Hematopoietic multipotent progenitor cell treated with erythropoietin and hydrocortisone succinate and interleukin-3 and kit ligand, for 4 days (in vitro differentiated cells): ENCODE measurements at places on chromosomes 4 and X.

DNA sequence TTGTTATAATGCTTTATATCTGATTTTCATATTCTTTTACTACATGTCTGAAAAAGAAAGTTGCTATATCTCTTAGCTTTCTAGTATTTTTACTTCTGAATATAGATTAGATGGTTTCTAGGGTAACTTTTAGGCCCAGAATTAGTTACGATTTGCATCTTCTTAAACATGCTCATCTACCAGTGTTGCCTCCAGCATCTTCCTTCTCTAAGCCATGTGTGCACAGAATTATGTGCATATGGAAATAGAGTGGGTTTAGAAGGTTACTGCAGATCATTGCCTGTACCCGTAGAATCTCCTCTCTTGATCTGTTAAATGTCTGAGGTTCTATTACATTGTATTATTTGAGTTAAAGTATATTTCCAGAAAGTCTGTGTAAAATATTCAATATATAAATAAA lies 2.5 kb upstream of the TDO2 start:
- DNase-seq: no peak

- no peak for DNase-seq
Measured at GRCh38 chr4:125353131-125353530, 38.4 kb downstream of the FAT4 start.

DNA sequence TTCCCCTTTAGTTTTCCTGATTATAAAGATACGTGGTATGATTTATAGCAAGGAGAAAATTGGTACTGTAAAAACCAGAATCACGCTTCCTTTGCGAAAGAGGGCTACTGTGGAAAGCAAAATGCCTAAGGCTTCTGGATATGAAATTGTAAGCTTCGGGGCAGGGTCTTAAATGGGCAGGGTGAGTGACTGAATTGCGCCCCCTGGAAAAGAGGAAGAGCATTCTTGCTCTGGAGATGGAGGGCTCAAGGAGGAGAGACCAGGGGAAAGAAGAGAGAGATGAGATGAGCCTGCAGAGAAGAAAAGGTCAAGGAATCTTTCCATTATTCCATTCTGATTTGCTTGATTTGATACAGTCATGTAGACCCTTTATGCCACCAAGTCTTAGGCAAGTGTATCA lies 13.1 kb upstream of the ETNPPL start:
- DNase-seq: peak; percentile 10

- no peak for DNase-seq
Measured at GRCh38 chr4:37693450-37694190, 7.4 kb upstream of the RELL1 start.

DNA sequence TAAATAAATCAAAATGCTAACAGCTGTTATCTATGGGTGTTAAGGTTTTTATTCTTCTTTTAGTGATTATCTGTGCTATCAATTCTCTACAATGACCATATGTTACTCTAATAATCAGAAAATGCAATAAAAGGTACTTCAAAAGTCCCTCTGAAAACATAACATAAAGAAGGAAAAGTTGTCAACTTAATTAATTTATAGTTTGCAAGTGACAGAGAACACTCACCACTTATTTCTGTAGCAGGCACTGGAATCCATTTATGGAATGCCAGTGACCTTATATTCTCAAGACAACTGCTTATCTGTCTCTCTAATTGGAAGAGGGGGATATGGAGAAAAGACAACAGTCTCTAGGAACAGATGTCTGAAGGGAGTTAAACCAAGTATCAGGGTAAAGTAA lies 25.6 kb upstream of the PLS3 start:
- no peak for DNase-seq

DNA sequence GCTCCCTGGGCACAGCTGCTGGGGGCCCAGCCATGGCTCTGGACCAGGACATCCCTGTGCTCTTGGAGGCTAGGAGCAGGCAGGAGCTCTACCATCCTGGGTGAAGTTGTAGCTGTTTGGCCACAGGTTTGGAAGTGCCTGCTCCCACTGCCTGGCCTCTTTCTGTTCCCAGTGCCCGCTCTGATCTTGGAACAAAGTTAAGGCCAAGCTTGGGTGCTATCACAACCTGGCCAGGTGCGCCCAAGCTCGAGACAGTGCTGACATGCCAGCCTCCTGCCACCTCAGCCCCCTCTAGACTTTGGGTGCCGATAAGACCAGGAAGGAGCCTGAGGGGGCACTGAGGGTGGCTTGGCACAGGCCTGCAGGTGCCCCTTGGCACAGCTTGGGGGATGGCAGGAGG lies 686.1 kb upstream of the AADAT start:
- DNase-seq: no peak

DNA sequence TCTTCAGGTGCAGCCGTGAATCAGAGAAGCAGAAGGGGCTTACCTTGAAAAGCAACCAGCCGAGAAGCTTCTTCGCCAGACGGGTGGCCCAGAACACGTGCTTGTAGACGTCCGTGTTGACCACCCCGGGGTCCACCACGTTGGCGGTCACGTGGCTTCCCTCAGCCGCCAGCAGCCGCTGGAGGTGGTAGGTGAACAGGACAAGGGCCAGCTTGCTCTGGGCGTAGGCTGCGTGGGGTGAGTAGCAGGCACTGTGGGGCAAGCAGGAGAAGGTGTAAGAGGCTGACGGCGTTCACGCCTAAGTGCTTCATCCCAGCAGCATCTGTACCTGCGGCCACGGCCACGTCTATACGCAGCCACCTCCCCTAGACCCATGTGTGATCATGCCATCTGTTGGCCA lies 257.8 kb downstream of the DHRSX start:
- DNase-seq: no peak

DNA sequence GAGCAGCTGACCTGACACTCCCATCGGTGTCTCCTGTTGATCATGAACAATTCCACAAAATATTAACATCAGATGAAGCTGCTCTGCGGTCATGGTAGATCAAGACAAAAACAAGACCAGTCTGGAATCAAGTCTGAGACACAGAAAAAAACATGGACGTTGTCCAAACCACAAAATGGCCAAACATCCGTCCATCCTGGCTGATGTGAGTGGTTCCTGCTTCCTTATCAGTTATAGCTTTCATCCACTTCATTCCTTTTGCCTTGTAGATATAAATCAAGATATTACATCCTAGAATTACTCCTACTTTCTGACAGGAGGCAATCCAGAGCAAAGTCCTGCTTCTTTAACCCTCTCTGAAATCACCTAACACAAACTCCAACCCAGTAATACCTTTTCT lies 28.8 kb upstream of the PCSK1N start:
- DNase-seq: peak; percentile 13

GRCh38 chr4:79893456-79893855 lies 179.6 kb downstream of the ANTXR2 start:
- no peak for DNase-seq

- no peak for DNase-seq
Measured at GRCh38 chr4:118389721-118390120, 36.9 kb upstream of the PRSS12 start.

GRCh38 chr4:52265781-52266525 lies 214.8 kb downstream of the SPATA18 start:
- no peak for DNase-seq

DNA sequence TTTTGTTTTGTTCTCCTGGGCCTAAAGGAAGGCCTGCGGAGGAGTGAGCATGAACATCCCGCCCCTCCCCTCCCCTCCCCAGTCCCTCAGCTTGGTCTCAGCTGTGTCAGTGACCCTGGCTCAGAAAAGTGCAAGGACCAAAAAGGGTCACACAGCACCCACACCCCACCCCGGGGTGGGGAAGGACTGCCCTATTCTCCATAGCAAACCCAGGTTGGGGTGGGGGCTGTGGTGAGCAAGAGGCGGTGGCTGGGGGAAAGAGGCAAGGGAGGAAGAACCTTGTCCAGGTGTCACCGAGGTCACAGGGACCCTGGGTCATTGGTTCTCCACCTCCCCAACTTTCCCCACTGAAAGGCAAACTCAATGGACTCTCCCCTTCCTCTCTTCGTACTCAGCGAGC lies 7.6 kb upstream of the MSX1 start:
- no peak for DNase-seq

DNA sequence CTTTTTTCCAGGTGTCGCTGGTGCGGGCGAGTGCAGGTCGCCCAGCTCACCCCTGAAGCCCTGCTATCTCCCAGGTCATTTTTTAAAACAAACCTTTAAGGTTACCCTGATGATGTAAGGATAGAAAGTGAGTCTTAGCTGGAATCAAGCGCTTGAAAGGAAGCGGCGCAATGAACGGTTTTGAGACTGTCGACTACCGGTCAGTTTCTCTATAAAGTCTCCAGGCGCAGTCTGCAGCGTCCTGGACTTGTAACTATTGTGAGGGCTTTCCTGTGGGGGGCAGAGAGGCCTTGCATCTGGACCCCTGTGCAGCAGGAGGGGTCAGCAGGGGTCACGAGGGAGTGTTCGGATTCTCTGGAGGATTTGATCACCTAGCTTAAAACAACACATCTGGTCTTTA lies 1.6 kb downstream of the KIT start:
- DNase-seq: peak; percentile 63

DNA sequence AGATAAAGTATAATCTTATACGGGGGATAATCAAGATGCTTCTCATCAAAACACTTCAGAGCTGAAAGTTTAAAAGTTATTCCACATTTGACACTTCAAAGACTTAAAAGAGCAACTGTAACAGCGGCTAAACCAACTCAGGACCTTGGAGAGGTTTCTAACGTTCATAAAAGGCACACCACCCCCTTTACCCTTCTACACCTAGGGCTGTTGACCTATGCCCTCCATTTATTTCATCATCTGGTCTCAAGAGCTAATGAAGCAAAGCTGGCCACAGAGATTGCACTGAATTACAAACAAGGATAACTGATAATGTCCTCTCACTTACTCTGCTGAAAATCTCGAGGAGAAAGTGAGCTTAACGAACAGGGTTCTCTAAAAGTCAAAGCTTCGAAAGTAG lies 1.1 kb upstream of the RPS6KA6 start:
- DNase-seq: no peak

DNA sequence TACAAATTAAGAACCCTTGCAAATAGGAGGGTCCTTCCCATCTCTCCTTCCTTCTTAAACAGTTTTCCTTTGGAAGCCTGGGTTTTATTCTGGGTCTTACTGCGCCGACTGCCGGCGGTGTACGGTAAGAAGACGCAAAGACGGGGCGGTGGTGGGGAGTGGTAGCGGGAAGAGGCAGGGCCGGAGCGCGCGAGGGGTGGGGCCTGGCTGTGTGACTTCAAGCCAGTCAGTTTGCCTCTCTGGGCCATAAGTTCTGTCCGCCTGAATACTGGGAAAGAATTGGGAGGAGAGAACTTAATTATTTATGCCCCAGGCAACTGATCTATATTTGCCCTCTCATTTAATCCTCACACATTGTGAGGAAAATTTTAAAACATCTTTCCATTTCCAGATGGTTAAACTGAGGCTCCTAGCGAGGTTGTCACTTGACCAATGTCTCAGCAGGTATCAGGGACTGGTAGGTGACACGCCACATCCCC lies 726 bp upstream of the KANTR start:
- peak; percentile 90 for DNase-seq

DNA sequence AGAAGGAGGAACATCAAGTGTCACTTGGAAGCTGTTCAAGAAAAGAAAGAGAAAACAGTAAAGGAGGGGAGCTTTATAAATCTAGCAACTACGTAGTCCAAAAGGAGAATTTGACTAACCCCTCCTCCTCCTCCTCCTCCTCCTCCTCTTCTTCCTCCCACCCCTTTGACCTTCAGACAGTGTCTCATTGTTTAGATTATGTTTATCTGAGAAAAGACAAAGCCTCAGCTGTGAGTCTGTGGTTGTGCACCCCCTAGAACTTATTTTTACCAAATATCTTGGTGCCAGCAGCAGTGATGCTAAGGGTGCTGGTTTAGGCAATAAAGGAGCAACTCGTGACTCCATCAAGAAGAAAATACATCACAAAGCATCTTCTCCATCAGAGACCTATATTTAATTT lies 68.9 kb upstream of the BMP2K start:
- DNase-seq: peak; percentile 76

DNA sequence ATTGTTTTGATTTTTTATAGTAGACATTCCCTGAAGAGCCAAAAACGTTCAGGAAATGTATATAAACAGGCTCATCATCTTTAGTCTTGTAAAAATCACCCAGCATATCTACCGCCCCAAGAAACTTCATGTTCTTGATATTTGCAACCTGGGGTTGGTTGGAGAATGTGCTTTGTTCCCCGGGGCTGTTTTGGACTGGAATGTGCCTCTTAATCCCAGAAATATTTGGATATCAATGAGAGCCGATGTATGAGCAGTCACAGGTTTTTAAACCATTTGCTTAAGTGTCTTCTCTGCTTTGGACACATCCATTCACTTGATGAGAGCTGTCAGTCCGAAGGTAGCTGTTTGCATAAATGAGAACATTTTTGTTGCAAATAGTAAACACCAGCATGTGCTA lies 449.7 kb downstream of the PCDH7 start:
- DNase-seq: no peak

- DNase-seq: no peak
Measured at GRCh38 chr4:19809989-19810388, 441.7 kb upstream of the SLIT2 start.

- DNase-seq: no peak
Measured at GRCh38 chrX:75295641-75296040, 21.8 kb downstream of the UPRT start.

GRCh38 chr4:162347842-162348213 lies 184.0 kb upstream of the FSTL5 start:
- DNase-seq: peak; percentile 68

GRCh38 chr4:3009422-3009821 lies 46.1 kb downstream of the GRK4 start:
- DNase-seq: peak; percentile 53
